Hematopoietic multipotent progenitor cell treated with erythropoietin and hydrocortisone succinate and interleukin-3 and kit ligand, for 15 days (in vitro differentiated cells): ENCODE measurements at places on chromosomes 4 and X.

DNA sequence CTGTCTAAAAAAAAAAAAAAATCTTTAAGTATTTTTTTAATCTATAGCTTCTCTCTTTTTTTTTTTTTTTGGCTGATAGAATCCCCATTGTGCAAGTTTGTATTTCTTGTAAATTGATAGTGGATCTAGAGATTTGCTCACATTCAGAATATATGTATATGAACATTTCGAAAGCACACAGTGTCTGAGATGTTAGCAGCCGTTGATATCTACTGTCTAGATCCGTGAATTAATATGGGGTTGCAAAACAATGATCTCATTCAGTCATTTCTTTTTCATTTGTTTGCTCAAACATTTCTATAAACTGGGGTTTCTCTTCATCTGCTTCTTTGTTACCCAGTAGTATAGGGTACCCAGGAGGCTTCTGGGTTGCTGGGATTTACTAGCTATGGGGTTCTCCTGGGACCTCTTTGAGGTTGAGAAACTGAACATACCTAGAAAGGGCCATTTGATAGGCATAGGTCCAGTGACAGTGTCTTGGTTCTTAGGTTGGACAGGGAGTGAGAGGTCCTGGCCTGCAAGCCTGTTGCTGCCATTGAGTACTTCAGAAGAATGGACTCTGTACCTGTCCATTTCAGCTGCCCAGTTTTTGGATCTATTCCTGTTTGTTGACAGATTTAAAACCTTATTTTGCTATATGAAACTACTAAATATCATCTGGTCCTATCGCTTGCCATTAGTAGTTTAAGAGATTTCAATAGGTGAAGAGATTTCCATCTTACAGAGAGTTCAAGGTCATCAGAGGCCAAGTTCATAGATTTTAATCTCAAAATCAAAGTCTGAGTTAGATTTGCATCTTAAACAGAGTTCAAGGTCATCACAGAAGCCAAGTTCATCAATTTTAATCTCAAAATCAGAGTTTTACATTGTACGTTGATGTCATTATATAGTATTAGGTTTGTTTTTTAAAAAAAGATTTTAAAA is 50.8 kb downstream of the WWC2 start:
- no peak for DNase-seq

- DNase-seq: no peak
Observed at GRCh38 chr4:165191348-165191656, 16.1 kb upstream of the KLHL2 start.

DNA sequence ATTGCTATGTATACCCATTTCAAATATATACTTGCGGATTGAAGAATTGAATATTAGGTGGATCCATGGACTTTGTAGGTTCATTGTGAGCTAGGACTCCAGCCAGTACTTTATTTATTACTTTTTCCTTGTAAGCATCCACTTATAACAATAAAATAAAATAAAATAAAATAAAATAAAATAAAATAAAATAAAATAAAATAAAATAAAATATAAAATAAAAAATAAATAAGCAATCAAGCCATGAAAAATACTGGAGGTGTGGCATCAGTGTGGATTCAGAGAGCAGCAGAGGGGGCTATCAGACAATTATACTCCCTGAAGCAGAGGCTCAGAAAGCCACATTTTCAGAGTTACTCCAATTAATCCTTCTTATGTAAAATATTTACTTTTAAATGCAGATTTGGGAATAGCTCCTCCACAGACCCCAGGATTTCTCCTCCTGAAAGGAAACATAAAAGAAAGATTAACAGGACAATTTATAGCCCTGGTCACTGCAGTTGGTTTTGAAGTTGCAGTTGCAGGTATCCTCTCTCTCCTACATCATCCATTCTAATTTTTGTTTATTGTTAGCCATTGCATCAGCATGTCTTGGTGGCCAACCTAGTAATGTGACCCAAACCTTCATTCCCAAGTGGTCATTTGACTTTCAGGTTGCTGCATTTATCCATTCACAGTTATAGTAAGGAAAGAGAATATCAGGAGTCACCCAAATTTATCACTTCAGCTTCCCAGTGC is 2025.2 kb upstream of the IGFBP7 start:
- DNase-seq: no peak

DNA sequence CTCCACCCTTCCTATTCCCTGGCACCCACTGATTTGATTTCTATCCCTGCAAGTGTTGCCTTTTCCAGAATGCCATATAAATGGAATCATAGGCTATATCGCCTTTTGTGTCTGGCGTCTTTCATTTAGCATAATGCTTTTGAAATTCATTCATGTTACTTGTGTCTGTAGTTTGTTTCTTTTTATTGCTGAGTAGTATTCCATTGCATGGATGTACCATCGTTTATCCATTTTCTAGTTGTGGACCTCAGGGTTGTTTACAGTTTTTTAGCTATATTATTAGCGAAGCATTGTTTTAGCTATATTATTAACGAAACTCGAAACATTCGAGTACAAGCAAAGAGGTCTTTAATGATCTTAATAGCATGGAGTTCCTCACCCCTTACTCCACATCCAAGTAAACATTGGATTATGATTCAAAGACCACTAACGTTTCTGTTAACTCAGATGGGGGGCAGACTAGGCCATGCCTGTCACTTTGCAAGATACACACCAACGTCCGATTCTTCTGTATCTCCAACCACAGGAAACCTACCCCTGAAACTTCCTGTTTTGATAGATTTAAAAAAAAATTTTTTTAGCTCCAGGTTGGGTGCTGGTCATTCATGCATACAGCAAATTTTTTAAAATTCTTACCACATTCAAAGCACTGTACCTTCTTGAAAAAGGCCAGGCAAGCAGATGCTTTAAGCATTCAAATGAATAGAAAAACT is 1.1 kb downstream of the DCK start:
- DNase-seq: no peak

DNA sequence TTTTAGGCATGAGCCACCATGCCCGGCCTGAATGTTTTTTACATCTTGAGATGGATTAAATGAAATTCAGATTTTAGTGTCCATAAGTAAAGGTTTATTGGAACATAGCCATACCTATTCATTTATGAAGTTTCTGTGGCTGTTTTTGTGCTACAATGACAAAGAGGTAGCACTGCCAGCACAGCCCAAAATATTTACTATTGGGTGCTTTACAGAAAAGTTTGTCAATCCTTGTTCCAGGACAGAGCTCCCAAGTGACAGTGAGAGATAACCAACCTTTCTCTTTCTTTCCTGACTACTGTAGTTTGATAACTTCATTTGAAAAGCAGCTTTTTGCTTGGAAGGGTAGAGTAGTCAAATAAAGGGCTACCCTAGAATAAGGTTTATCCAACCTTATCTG is 116.2 kb downstream of the CAMK2D start:
- DNase-seq: no peak

- peak; percentile 75 for DNase-seq
Observed at GRCh38 chr4:169649545-169650226, 29.3 kb downstream of the CLCN3 start.

- DNase-seq: no peak
Observed at GRCh38 chr4:89119166-89119565, 7.8 kb downstream of the TIGD2 start.

DNA sequence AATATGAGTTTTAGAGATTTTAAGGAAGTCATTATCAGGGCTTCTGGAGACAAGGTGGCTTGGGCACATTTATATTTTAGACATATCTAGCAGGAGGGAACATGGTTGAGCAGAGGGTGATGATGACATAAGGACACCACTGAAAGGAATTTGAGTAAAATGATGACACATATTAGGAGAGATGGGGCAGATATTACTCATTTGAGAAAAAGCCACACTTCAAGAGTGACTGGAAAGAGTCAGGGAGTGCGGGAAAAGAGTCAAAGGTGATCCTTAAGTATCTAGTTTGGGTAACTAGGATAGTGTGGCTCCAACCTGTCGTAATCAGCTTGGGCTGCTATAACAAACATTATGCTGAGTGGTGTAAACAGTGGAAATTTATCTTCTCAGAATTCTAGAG is 377.7 kb downstream of the PACRGL start:
- no peak for DNase-seq
